Stimulated activated CD4-positive, alpha-beta T cell treated with anti-CD3 and anti-CD28 coated beads, Interleukin-1b, Interleukin-23, amount 100 ng/mL, for 1 hour (primary cell): ENCODE measurements at places on chromosomes 7 and 10.

DNA sequence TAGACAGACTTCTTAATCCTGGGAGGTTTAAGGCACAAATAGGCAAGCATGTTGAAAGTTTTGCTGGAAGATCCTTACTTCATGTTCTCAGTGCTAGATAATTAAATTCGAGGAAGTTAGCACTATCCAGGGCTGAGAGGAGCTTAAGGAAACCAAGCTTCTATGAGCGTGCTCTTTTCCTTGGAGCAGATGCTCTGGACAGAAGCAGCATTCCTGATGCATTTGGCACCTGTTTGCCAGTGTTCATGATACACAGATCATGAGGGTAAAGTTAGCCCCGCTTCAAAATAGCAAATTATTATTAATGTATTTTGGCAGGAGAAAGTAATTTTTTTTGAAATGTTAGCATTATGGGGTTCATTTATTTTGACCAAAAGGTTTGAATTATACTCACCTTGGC lies 9.4 kb downstream of the HDAC9 start:
- DNase-seq, result no peak

DNA sequence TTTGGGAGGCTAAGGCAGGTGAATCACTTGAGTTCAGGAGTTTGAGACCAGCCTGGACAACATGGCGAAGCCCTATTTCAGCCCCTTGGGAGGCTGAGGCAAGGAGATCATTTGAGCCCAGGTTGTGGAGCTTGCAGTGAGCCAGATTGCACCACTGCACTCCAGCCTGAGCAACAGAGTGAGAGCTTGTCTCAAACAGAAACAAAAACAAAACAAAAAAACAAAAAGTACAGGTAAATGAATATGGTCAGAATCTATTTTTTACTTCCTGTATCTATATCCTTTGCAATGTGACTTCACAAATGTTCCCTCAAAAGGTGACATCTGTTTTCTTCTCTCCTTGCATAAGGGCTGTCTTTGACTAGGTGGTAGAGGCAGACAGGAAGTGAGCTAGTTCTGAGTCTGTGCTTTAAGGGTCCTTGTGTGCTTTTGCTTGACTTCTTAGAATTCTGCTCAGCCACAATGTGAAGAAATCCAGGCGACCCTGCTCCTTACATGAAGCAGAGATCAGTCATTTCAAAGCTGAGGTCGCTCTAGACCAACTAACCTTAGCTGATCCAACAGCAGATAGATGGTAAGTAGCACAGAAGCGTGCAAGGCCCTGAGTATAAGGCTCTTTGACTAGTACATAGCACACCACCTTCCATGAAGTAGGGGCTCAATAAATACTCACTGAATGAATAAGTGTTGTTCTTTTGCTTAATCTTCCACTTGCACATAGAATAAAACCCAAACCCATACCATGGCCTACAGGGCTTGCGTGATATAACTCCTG lies 423.2 kb upstream of the PCDH15 start:
- no peak for DNase-seq

DNA sequence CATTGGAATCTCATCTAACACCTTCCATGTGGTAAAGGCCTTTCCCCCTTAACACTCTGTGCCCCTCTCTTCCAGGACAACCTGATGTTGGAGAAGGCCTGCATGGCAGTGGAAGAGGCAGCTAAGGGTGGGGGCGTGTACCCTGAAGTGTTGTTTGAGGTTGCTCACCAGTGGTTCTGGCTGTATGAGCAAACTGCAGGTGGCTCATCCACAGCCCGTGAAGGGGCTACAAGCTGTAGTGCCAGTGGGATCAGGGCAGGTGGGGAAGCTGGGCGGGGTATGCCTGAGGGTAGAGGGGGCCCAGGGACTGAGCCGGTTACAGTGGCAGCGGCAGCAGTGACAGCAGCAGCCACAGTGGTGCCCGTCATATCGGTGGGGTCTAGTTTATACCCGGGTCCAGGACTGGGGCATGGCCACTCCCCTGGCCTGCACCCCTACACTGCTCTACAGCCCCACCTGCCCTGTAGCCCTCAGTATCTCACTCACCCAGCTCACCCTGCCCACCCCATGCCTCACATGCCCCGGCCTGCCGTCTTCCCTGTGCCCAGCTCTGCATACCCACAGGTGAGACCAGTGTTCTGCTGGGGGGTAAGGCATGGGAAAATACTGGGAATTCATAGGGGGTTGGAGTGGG lies 12.4 kb downstream of the NDST2 start:
- DNase-seq, result no peak

GRCh38 chr7:110861163-110861562 lies 229.8 kb upstream of the LRRN3 start:
- no peak for DNase-seq

DNA sequence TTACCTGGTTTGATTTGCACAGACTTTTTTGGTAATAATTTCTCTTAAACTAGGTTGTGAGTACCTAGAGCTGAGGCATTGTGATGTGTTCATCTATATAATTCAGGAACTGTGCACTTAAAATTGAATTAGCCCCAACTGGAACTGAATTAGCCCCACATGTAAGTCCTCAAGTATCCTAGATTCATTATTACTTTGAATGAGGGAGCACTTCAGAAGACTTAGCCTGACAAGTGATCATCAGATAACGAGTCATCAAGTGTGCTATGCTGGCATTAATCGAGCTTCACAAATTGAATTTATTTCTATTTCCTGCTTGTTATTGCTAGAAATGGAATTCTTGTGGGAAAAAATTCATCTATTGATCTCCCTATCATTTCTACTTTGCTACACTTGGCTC lies 323.4 kb upstream of the SEMA3D start:
- DNase-seq, result no peak

GRCh38 chr7:151346470-151346769 lies 4.8 kb downstream of the NUB1 start:
- DNase-seq, result no peak

DNA sequence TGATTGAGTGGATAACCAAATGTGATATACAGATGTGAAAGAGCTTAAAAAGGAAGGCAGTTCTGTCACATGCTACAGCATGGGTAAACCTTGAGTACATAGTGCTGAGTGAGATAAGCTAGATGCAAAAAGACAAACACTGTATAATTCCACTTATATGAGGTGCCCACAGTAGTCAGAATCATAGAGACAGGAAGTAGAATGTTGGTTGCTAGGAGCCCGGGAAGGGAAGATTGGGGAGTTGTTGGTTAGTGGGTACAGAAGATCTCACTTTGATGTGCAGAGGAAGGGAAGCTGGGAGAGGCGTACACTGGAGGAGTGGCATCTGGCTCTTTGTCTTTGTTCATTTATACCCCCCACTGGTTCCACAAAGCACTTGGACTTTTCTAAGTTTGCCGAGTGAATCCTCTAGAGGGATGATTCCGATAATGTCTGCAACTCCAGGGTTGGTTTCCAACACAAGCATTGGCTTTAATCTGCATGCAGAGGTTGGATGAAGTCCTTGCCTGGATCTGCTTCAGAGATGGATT lies 39.5 kb downstream of the TSPAN14 start:
- no peak for DNase-seq

GRCh38 chr7:33719059-33719581 lies 186.2 kb upstream of the BMPER start:
- DNase-seq, result no peak

DNA sequence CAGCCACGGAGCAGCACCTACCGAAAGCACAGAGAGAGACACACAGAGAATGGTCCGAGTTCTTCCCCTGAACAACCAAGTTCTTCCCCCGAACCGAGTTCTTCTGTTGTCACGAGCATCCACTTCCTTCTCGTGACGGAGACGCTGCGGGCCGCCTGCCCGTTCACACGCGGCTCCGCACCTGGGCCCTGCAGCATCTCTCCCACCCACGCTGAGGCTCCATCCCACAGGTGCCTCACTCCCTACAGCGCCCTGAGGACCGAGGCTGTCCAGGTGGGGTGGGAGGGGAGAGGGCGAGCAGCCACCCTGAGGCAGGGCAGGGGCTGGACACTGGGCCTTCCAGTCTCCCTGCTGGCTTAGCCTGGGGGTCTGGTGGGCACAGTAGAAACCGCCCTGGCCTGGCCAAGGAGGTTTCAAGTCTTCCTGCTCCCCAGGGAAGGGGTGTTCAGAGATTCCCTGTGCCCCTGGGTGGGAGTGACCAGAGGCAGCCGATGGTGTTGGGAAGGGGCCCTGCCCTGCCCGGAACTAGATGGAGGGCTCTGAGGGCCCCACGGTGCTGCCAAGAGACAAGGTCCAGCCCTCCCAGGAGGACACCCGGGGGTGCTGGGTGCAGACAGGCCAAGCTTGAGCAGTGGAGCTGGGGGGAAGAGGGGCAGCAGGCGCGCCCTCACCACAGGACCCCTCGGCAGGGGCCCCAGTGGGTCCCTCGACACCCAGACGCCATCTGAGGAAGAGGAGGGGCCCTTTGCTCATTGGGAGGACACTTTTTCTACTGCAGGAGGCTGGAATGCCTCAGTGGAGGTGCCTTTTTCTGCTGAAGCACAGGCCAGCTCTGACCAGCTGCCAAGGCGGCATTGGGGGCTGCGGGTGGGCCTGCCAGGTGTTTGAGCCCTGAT lies 5.2 kb upstream of the NKX6-2 start:
- no peak for DNase-seq

- no peak for DNase-seq
Measured at GRCh38 chr7:159104188-159104920, 40.3 kb downstream of the VIPR2 start.

GRCh38 chr10:47381103-47381395 lies 3.0 kb downstream of the ZNF488 start:
- DNase-seq, result no peak

GRCh38 chr7:18778594-18778993 lies 283.0 kb downstream of the HDAC9 start:
- DNase-seq, result no peak

DNA sequence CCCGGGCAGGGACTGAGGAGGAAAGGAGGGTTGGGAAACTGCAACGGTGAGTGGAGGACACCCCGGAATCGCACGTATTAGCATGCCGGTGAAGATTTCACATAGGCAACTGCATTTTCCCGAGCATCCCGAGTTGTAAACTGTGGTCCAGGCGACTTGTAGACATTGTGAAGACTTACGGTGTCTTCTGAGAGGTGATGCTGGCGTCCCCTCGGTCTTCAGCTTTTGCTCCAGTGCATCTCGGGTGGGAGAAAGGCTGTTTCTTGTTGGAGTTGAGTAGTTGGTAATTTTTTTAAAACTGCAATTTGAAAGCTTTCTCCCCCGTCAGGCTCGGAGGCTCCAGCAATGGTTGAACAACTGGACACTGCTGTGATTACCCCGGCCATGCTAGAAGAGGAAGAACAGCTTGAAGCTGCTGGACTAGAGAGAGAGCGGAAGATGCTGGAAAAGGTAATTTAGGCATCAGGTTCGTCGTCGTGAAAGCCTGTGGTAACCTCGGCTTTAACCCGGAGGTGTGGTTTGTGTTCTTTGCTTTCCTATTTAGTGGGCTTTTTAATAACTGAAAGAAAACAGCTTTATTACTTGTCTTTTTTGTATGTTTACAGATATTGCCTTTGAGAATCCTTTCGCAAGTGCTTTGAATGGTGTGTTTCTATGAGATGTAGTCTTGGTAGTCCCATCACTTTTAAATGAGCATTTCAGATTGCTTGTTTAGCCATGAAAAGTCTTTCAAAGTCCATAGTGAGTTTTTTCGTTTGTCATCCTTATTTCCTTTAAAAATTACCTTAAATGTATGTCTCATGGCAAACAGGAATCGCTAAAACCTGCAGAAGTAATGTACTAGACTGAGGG lies 687 bp downstream of the HELLS start:
- no peak for DNase-seq

- DNase-seq, result no peak
Measured at GRCh38 chr7:91424371-91424770, 160.1 kb downstream of the FZD1 start.

DNA sequence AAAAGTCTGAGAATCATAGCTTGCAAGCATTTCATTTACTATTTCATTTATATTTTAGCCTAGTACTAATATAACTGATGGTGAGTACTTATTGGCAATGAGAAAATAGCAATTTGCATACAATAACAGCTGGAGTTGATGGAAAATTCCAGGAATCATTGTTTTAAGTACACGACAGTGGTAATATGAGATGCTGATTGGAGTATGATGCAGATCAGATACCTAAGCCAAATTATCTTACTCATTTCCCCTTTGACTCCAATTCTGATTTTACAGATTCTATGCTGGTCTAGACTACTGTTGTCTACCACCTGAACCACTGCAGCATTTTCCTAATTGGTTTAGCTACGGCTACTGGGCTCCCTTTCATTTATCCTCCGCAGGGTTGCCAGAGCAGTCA lies 36.7 kb downstream of the GNG11 start:
- DNase-seq, result no peak

GRCh38 chr7:128405471-128406313 lies 4.1 kb downstream of the IMPDH1 start:
- no peak for DNase-seq
